ENCODE measurements at places on chromosomes 2 and 18.

GRCh38 chr18:13214609-13215008, 4.0 kb upstream of the LDLRAD4 start:
- DNase-seq: no peak

DNA sequence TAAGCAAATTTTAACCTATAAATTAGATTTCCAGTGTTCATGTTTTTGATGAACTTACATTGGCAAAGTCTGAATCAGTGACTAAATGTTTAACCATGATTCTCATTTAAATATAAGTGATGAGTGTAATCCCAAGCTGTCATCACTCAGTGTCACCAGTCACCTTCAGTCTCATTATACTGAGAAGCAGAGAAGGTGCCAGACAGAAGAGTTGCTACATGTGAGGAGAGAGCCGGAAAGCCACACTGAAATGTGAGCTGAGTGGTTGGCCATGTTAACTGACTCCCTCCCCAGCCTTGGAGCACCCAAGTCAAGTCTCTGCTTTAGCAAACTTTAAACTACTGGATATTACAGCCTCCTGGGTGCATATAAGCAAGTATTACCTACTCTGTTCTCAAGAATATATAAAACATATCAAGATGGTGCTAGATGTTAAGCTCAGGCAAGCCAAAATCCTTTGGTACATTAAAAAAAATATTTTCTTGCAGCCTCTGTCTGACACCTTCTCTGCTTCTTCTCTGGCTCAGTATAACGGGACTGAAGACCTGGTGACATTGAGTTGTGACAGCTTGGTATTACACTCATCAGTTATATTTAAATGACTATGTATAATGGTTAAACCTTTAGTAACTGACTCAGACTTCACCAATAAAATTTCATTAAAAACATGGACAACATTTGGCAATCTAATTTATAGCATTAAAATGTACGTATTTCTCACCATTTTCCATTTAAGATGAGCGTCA, 75.8 kb upstream of the MAP3K20 start:
- no peak for DNase-seq

DNA sequence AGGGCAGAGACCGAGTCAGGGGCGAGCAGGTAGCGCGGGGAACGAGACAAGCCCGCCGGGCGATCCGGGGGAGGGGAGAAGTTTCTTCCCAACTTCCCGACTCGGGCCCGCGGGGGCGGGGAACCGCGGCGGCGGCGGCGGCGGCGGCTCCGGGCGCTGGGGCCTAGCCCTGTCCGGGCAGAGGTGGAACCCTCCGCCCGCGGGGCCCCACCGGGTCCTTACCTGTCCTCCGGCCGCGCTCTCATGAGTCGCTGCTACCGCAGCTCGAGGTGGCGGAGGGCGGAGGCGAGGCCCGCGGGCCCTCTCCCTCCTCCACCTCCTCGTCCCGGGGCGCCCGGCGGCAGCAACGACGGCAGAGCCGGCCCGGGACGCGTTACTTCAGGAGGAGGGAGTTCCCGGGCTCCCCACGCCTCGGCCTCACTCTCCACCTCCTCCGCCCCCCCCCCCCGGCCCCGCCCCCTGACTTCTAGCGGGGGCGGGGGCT, at the start of gene YES1:
YES1 (minus strand) TSS at position 351 of the 484 bp plus-strand sequence. CDS start 55,415 bp downstream, outside the sequence.
- peak; percentile 54 for DNase-seq

DNA sequence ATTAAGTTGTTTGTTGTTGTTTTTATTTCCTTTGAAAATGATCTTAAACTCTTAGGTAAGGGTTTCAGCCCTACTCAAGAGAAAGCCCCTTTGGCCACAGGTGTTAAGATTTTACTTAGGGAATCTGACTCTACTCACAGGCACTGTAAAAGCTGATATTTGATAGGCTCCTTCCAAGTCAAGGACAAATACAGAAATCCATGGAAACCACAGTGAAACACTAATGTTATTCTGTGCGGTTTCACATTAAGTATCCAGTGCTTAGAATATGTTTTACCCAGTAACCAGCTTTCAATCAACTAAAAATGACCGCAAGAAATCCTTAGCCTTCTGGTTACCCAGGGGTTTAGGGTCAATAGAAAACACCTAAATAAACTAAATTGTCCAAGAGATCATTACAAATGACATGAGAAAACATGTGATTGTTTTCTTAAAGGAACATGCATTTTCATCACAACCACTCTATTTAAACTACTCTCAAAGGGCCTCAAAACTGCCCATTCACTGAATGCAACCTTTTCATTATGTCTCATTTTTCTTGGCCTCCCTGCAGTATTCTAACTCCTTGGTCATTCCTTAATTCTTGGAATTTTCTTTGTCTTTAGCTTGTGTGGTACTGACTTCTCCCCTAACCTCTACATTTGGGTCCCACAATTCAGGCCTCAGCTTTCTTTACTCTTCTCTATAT, 56.0 kb downstream of the CDH2 start:
- DNase-seq: no peak

GRCh38 chr2:232008907-232009638, 47.6 kb downstream of the DIS3L2 start:
- no peak for DNase-seq

- DNase-seq: no peak
Observed at GRCh38 chr2:61634512-61634911, 96.4 kb upstream of the XPO1 start.

DNA sequence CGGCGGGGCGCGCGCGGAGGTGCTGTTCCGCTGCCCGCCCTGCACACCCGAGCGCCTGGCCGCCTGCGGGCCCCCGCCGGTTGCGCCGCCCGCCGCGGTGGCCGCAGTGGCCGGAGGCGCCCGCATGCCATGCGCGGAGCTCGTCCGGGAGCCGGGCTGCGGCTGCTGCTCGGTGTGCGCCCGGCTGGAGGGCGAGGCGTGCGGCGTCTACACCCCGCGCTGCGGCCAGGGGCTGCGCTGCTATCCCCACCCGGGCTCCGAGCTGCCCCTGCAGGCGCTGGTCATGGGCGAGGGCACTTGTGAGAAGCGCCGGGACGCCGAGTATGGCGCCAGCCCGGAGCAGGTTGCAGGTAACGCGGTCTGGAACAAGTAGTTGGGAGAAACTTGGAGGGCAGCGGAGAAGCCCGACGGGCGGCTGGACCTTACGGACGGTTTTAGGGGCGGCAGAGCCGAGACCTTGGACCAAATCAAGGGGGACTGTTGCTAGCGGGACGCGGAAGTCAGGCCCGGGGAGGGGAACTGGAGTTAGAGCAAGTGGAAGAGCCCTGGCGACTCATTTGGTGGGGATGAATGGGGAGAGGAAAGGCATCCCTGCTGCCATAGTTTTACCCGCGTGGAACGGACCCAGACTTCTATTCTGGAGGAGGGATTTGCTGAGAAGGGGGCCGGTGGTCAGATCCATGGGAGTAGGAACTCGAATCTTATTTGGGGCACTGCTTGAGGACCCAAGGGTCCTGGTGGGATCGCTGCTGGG, 573 bp downstream of the IGFBP2 start:
- DNase-seq: no peak

Measured in T-helper 22 cell (primary cell).